ENCODE measurements at places on chromosomes 12 and 14.

DNA sequence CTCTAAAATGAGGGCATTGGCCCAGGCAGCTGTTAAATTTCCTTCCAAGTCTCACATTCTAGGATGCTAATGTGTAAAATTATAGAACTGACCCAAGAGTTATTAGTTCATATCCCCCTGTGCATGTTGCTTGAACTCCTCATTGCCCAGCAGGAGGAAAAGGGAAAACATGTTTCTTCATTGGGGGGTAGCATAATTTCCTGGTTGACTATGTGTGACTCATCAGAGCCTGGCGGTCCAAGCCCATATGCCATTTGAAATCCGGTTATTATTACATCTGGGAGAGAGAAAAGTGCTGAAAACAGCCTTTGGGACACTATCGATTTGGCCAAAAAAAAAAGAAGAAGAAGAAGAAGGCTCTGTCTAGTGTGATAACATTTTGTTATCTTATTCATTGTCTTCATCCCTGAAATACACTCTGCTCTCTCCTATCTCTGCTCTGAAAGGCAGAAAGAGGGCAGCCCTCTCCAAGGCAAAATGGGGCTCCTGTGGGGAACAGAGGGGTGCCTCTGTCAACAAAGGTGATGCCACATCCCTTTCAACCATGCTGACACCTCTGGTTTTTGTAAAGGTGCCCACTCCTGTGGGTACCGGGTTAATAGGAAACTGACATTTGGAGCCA, 114.2 kb downstream of the DAD1 start:
- no peak for DNase-seq

DNA sequence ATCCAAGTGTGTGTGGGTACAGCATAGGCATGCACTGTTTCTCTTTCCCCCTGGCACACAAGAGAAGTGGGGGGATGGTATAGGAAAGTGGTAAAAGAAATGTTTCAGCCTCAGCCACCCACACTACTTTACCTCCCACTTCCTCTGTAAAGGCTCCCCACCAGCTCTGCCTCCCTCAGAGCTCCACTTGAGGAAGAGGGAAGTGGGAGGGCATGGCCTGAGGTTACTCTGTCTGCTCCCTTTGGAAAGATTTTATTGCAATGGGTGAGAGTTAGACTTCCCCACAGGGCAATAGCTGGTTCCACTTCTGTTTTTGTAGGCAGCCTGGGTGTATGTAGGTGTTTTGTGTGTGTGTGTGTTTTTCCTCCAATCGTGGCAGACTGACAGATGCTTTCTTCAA, 145.3 kb downstream of the SSPN start:
- no peak for DNase-seq

DNA sequence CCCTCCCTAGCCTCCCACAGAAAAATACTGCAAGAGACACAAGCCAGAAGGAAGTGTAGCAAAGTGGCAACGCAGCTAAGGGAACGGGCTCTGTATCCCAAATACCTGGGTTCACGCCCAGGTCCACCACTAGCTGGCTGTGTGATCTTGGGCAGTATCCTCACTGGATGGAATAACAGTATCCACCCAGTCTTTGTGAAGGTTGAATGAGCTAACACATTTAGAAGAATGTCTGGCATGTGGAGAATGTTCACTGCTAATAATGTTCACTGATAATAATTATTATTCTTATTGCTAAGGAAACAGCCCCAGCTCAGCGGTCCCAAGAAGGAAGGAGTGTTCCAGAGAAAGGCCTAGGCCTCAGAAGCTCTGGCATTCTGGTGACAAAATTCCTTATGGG, 70.9 kb downstream of the VWF start:
- DNase-seq, result no peak

DNA sequence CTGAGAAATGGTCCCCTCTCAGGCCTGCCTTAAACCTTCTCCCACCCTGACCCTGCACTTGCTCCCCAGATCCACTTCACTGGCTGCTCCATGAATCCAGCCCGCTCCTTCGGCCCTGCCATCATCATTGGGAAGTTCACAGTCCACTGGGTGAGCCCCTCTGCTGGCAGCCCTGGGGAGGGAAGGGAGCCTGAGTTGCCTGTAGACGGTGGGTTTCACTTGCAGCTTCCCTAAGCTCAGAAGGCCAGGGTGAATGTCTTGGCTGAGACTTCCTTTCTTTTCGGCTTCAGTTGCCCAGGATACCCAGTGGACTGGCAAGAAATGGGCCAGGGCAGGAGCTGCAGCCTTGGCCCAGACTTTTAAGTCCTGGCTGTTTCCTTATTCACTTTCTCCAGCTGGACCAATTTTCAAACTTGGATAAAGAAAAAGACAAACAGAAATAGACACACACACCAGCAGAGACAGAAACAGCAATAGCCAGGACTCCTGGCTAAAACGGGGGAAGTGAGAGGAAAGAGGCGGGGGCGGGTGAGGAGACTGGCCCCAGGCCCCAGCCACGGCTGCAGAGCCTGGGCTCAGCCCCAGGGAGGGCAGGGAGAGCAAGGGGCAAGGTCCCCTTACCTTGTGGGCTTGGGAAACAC, 2.0 kb downstream of the AQP6 start:
- no peak for DNase-seq

- no peak for DNase-seq
These were observed 523.4 kb downstream of the FSCB start for GRCh38 chr14:43983721-43984120.

- DNase-seq, result no peak
These were observed 417.0 kb downstream of the DPF3 start for GRCh38 chr14:72476657-72477499.

DNA sequence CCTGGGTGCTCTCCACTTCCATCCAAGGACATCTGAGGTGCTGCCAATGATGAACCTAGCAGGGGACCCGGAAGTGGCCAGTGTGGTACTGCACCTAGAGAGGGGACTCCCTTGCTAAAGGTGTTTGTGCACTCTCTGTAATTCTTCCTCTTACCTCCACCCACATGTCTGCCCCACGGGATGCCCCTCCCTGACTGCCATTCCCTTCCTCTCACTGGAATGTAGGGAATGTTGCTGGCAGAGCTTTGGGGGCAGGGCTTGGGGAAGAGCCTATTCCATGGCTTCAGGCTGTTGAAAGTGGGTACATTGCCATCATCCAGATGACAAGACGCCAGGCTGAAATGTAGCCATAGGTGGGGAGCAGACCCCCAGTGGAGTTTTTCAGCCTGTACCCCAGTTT, 153.2 kb downstream of the SMOC1 start:
- no peak for DNase-seq

- DNase-seq, result no peak
These were observed 63.4 kb upstream of the GPATCH2L start for GRCh38 chr14:76088326-76088725.

DNA sequence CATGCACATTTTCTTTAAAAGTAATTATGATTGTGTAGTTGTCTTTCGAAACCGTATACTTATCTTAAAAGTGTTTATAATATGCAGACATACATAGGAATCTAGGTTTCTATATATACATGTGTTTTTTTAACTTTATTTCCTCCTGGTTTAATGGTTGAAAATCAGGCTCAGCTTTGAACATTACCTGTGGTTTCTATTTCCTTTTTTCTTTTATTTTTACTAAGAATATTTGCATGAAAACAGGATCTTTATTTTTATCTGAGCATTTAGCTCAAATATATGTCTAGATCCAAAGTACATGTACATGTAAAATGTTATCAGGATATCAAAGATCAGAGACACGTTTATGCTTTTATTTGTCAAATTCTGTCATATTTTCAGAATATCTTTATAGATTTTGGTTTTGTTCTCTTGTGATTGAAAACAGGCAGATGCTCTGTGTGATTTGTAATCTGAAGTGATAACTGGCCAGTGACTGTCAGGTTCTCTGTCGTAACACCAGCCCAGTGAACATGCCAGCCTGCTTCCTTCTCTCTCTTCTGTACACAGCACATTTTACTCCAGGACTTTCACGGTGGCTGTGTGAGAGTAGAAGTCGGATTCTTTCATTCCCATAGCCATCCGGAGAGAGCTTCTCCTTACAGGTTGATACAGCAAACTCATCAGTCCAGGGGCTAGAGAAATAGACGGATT, 13.7 kb downstream of the TCTN1 start:
- no peak for DNase-seq

GRCh38 chr12:48810903-48811431, 7.3 kb upstream of the CACNB3 start:
- DNase-seq, result no peak

DNA sequence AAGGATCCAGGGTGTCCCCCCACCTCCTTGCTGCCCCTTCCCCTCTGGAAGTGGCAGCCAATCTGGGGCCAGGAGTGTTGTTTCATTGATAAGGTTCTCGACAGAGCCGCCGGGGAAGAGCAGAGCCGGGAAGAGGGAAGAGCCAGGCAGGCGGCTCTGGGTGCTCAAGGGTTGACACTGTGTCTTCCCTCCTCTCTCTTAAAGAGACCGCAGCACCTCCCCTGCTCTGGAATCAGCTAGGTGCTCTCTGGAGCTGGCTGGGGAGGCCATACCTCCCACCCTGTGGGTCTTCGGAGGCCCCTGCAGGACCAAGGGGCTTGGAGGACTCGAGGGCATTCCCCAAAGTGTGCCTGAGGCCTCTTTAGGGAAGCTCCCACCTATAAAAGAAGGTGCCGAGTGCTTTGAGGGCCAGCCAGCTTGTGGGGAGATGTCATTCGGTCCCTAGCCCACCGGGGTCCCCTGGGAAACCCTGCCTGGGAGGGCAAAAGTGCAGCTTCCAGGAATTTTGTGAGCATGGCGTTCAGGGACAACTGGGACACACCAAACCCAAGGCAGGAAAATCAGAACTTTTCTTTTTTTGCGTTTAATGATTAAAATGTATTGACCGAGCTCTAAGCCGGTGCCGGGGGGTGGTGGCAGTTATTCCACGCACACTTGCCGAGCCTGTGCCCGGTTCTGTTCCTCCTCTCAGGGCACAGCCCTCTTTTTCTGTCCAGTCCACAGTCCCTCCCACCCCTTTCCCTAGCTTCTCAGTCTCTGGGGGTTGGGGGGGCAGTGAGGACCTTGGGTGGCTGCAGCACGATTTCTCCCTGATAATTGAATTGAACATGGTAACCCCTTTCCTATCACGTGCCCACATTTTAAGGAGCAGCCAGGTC, 3.0 kb downstream of the SETD1B start:
- no peak for DNase-seq

DNA sequence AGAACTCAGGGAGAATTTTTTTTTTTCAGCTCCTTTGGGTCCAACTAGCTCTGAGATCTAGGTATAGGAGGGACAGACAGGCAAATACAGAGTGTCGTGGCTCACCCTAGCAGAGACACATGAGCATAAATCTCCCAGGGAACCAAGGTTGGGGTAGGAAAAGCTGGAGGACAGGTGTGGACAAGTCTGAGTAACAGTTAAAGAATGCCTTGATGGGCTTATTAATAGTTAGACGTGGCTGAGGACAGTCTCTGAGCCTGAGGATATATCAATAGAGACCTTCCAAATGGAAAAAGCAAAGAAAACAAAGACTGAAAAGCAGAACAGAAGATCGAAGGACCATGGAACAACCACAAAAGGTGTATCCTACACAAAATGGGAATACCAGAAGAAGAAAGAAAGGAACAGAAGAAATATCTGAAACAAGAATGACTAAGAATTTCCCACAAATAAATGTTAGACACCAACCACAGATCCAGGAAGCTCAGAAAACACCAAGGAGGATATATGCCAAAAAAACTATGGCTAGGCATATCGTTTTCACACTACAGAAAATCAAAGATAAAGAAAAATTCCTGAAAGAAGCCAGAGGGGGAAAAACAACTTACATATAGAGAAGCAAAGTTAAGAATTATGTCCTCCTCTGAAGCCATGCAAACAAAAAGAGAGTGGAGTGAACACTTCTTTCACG, 80.9 kb downstream of the PTPRB start:
- DNase-seq, result no peak

GRCh38 chr14:104085889-104086201, 345 bp downstream of the ASPG start:
- no peak for DNase-seq

GRCh38 chr12:19464192-19464580, 24.9 kb downstream of the AEBP2 start:
- no peak for DNase-seq

- no peak for DNase-seq
These were observed 236.3 kb downstream of the GLT1D1 start for GRCh38 chr12:129089576-129089975.

- no peak for DNase-seq
These were observed 185.8 kb upstream of the NUDT4 start for GRCh38 chr12:93191956-93192355.

GRCh38 chr14:99181241-99181640, 90.8 kb downstream of the BCL11B start:
- DNase-seq, result no peak

- DNase-seq, result no peak
These were observed 190.6 kb downstream of the ITPR2 start for GRCh38 chr12:26642361-26642760.

- DNase-seq, result no peak
These were observed 15.2 kb upstream of the PLEKHG6 start for GRCh38 chr12:6295094-6295811.

DNA sequence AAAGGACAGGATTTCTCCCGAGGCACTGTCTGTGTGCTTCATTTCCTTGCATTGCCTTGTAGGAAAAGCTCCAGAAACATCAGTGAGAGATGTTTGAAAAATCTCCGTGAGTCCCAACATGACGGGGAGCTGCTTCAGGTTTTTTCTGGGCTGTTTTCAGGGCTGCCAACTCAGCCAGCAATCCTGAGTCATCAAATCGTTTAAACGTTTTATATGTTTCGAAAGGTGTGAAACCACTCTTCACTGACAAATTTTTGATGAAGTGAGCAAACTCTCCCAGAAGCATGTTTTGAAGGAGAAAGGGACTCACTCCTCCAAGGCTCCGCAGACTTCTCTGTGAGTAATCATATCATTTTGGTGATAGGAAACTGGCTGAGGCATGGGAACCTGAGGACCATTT, 240.5 kb downstream of the TMEM132C start:
- no peak for DNase-seq

DNA sequence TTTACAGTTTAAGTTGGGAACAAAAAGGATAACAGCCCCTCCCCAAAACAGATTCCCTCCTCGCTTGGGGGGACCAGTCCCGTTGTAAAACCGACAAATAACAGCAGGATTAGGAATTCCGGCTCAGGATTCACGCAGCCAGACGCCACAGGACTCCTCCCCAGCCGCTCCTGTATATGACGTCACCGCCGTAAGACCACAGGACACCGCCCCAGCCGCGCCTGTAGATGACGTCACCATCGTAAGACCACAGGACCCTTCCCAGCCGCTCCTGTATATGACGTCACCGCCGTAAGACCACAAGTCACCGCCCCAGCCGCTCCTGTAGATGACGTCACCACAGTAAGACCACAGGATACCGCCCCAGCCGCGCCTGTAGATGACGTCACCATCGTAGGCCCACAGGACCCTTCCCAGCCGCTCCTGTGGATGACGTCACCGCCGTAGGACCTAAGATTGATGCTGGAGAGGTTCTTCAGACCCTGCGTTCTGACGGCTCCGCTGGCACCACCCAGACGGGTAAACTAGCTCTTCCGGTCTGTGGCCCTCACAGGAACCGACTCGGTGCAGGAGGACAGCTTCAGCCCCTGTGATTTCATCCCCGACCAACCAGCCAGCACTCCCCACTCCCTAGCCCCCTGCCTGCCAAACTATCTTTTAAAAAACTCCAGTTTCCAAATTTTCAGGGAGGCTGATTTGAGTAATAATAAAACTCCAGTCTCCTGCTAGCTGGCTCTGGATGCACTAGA, 43.9 kb upstream of the FBRSL1 start:
- peak; percentile 61 for DNase-seq

- DNase-seq, result no peak
These were observed 184.2 kb upstream of the GZMB start for GRCh38 chr14:24818058-24818822.
